RPMI8226 (cell line): ENCODE measurements at places on chromosomes 4 and X.

DNA sequence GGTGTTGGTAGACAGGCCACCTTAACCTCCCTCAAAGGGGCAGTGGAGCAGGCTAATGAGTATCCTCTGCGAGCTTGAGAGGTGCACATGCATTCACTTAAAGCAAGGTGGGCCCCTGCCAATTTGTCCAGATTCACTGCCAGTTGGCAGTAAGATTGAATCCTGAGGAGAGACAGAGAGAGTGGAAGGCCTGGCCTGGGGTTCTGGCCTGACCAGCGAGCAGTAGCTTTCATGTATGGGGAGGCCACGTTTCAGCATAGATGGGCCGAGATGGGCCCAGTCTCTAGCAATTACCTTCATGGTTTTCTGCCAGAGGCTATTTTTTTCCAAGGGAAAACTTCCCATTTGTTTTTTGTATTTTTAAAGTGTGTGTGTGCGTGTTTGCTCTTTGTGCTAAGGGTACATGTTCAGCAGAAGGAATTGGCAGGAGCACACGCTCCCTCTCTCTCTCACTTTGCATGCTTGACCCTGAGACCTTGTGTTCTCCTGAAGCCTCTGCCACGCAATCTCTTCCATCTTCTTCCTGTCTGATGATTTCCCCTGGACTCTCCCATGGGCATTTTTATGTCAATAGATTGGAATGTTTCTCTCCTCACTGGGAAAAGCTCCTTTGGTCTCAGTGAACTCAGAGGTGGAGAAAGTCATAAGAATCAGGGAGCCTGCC is 215.8 kb upstream of the SFRP2 start:
- DNase-seq, result no peak

GRCh38 chr4:48307528-48307927 is 33.8 kb upstream of the SLAIN2 start:
- DNase-seq, result no peak

DNA sequence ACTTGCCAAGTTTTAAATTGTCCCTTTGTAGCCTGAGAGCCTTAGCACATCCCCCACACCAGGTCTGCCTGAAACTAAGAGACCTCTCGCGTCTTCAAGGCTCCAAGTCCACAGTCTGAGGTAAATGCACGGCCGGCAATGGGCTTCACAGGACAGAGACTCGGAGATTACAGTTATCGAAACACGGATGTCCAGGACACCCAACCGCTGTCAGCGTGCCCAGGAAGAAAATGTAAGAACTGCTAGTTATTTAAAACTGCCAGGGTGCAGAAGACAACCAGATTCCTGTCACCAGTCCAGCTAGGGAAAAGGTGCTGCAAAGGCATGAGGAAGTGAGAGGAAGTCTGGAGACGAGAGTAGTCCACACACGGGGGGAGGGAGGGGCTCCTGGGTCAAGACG is 28.9 kb downstream of the ZNF827 start:
- no peak for DNase-seq

GRCh38 chrX:2374086-2374485 is 126.7 kb downstream of the DHRSX start:
- DNase-seq, result no peak

DNA sequence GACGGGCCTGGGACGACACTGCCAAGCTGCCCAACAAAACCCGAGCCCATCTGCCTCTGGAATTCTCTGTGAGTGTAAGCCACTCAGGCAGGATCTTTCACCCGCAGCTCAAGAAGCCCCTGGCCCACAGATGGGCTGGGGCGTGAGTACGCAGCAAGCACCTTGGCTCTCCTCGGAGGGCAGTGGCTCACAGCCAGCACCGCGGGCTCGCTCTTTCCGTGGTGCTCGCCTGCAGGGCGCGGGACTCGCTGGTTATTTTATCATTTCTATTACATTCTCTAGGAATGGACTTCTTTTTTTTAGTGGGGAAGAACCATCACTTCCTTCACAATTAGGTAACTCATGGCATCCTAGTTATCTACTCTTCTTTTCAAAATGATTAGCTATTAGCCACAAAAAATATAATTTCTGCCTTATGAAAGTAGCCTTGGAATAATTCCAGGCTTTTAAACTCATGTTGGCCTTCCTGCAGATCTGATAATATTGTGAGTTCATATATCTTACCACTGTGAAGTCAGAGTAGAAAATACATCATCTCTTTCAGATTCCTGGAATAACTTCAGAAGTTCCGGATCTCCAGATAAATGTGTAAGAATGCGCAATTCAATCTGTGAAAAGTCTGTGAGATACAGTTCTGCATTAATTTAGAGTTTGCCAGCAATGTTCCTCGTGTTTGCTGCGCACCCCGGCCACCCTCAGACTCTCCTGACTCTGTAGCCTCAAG is 68.6 kb downstream of the NAT8L start:
- DNase-seq, result no peak

DNA sequence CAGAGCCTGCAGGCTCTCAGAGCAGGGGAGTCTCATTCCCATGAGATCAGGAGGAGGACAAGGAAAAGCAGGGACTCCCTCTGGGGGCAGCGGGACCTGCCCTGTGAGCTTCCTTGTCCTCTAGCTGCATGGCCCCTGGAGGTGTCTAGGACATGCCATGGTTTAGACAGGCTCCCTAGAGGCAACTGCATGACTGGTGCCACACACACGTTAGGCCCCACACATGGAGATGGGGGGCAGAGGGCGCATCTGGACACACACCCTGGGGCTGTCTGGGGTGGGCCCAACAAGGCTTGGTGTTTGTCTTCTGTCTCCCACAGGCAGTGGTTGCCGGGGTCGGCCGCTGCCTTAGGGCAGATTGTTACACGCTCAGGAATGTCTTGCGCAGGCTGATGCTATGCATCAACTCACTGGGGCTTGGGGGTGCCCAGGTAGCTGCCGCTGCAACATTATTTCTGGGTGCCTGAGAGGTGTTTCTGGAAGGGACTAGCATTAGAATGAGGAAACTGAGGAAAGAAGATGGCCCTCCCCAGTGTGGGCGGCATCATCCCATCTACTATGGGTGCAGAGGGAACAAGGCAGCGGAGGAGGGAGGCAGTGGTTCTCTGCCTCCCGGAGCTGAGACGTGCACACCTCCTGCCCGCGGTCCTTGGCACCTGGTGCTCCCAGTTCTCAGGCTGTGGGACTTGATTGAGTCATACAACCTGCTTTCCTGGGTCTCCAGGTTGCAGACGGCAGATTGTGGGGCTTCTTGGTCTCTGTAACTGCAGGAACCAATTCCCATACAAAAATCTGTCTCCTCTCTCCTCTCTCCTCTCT is 32.1 kb upstream of the GPR78 start:
- no peak for DNase-seq

DNA sequence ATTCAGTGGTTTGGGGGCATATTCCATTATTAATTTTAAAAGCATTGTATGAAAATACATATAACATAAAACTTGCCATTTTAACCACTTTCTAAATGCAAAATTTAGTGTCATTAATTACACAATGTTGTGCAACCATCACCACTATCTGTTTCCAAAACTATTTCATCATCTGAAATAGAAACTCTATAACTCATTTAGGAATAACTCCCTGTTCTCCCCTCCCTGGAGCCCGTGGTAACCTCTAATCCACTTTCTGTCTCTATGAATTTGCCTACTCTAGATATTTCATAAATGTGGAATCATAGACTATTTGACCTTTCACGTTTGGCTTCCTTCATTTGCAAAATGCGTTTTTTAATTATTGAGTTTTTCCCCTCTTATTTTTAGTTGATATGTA is 101.4 kb upstream of the GPC4 start:
- no peak for DNase-seq

GRCh38 chr4:155371432-155372043 is 5.2 kb downstream of the MAP9 start:
- no peak for DNase-seq

DNA sequence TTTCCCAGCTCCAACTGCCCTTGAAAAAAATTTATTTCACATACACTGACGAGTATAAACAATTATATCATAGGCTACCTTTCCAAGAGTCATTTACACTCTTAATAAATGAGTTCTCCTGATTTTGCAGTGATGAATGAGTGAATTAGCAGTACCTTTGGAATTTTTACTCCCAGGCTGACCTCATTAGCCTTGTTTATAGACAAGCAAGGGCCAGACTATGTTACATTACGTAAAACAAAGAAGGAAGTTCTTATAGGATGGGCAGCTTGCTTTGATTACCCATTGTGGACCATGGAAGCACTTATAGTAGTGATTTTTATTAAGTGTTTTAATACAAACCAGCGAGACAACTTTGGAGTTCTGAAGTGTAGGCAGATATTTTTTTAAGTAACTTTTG is 112.9 kb upstream of the C1QTNF7 start:
- no peak for DNase-seq

DNA sequence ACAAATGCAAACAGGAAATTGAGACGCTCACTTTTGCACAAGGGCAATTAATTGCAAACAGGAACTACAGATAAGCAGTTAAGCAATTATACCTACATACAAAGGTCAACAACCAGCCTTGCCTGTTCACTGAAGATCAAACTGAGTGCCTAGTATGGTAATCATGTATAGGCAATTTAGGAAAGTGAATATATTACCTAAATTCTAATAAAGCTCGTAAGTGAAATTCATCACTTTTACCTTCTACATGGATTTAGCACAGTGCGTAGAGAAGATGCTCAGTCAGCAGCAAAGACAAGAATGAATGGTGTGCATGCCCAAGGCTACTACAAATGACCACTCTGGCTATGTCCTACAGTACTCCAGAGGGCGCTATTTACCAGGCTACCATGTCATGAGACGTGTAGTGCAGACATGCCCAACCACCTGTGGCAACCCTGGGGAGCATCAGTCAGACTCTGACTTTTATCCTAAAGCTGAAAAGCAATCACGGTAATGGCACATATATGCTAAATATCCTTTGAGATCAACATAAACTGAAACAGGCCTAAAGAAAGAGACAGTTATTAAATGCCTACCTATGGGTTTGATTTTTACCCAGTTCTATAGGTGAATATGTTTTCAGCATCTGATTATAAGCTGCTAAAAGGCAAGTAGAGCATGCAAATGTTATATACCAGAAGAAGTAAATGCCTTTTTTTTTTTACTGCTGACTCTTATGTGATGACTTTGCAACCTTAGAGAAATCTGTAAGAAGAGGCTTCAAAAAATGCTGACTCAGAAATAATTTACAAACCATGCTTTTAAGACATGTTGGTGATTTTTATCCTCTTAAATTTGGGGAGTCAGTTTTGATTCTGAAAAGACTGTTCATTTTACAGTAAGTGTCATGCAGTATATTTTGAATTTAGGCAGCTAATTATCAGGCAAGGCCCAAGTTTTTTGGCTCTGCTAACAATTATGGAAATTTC is 178.0 kb downstream of the PPP3CA start:
- peak; percentile 72 for DNase-seq

GRCh38 chr4:8403976-8404375 is 36.5 kb downstream of the ACOX3 start:
- no peak for DNase-seq

DNA sequence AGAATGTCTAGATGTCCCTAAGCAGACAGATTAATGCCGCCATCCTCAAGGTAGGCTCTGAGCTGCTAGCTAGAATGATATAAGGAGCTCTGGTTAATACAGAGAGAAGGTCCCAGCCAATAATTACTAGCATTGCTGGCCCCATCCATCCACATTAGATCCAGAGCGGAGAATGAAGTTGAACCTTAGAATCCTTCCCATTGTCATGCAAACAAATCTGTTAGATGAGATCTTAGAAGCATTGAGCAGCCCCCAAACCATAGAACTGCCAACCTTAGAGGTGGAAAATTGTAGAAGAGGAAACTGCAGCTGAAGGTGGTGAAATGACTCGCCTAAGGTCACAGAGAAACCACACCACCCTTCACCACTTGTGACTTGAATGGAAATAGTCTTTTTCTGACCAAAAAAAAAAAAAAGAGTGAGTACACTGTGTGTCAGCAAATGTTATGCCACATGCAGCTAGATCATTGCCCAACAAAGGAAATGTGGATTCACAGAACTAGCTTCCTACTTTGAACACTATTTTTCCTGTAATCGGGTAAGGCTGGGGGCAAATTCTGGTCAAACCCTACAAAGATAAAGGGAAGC is 162.1 kb downstream of the SMIM20 start:
- DNase-seq, result no peak

- DNase-seq, result no peak
Observed at GRCh38 chr4:162360369-162361149, 196.8 kb upstream of the FSTL5 start.

DNA sequence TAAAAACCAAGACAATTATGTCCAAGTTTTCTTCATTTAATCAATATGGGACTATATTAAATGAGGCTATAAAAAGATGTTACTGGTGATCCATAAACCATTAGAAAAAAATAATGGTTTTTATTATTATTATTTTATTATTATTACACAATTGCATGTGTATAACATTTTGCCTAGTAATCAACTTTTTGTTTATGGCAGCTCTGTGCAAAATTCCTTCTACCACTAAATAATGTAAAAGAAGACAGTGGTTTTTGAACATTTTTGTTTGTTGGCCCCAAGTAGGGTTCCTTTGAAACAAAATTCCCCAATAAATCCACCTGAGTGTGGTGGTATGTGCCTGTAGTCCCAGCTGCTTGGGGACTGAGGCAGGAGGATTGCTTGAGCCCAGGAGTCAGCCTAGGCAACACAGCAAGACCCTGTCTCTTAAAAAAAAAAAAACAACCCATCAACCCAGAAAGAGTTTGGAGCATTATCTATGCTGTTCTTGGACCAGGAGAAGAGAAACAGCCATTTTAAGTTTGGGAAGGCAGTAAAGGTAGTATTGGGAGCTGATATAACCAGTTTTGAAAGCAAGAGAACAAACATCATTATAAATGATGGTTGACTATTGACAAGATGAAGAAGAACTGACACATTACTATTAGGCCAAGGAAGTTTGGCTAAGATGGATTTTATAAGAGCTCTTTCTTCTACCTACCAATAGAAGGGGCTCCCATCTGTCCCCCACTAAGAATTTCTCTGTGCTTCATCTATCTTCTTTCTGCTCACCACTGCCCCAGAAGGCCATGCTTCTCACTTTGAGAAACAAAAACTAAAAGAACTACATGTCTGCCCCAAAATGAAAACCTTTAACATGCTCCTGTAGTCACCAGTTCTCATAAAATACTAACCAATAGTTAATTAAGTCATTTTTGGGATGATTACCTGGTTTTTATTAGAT is 2.2 kb downstream of the TMEM156 start:
- no peak for DNase-seq

DNA sequence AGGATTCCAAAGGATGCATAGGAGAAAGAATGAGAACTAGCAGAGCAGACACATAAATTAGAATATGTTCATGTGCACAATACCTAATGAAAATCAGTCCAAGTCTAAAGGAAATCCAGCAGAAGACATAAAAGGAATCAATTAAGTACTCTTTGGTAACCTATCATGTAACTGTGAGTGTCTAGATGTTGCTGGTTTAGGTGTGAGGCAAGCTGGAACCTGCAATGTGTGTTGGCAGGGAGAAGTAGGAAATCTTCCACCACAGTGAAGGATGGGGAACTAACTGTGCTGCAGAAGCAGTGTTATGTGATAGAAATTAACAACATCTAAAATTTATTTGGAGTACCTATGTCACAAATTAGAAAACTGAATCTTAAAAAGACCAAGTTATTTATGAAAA is 330.8 kb upstream of the DKK2 start:
- no peak for DNase-seq
